ENCODE measurements at places on chromosomes 6 and 20.

DNA sequence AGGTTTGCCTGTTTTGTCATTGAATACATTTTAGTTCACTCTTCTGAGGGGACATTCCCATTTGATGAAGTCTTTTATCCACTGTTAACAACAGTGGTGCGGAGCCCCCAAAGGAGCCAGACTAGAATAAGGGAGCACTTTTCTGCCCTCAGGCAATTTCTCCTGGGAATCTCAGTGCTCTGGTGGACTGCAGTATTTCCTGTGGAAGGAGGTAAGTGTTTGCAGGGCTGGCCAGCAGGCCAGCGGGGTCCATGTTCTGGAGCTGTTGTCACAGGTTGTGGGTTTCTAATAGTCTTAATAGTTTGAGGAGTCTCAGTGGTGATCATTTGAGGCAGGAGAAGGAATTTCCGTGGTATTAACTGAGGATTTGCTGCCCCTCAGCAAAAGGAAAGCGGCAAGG is 83.5 kb downstream of the ASXL1 start:
- no peak overlapping the region for H3K4me3 ChIP-seq
- DNase-seq, result no peak
- H3K27ac ChIP-seq, result no peak overlapping the region
- H3K27me3 ChIP-seq, result no peaks in the 10 kb centered on the region
- peaks cover 28% of the 10 kb centered on the region for H3K36me3 ChIP-seq
- peaks cover 13% of the 10 kb centered on the region for H3K4me1 ChIP-seq

GRCh38 chr6:150251566-150252186 is 108.8 kb downstream of the PPP1R14C start:
- no peak overlapping the region for H3K4me3 ChIP-seq
- H3K27ac ChIP-seq, result peak overlapping the region; percentile 47
- no peaks in the 10 kb centered on the region for H3K36me3 ChIP-seq
- peaks cover 39% of the 10 kb centered on the region for H3K4me1 ChIP-seq

DNA sequence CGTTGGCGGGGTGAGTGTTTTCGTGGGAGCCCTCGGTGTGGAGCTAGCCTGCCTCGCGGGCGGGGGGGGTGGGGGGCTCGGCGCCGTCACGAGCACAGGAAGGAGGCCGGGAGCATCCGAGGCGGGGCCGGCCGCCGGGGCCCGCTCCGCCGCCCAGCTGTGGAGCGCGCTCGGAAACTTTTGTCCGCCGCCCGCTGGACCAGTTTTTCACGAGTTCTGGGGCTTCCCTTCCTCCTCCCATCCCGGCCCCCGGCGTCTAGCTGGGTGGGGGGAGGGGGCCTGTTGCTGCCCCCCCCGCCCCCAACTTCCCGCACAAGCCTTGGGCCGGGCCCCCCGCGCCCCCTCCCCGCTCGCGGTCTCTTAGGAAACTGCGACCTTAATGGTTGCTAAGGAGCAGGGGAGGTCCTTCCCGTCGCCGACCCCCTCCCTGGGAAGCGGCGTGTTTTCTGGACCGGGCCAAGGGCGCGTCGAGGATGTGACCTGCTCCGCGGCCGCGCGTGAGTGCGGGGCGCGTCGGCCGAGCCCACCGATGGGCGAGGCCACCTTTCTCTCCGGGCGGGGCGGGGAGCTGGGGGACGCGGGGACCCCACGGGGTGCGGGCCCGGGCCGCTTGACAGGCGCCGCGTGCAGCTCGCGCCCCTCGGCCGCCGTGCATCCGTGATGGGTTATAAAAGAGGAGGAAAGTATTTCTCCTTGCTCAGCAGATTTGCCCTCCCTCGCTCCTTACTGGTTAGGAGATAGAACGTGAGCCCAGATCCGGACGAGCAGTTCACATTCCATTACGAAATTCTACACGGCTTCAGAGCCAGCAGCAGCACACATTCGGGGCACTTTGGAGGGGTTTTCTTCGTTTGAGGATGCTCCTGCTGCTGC is 1.4 kb downstream of the RREB1 start:
- H3K27ac ChIP-seq, result peak overlapping the region; percentile 81
- H3K36me3 ChIP-seq, result no peaks in the 10 kb centered on the region
- H3K27me3 ChIP-seq, result no peaks in the 10 kb centered on the region
- H3K4me1 ChIP-seq, result peaks cover 37% of the 10 kb centered on the region
- peak overlapping the region; percentile 92 for H3K4me3 ChIP-seq
- peak; percentile 92 for DNase-seq

GRCh38 chr6:166751051-166751595 is 124.1 kb upstream of the RPS6KA2 start:
- no peak for DNase-seq
- no peak overlapping the region for H3K4me3 ChIP-seq
- H3K4me1 ChIP-seq, result no peaks in the 10 kb centered on the region
- no peak overlapping the region for H3K27ac ChIP-seq

- no peaks in the 10 kb centered on the region for H3K27me3 ChIP-seq
- H3K4me1 ChIP-seq, result 0 out of 2 replicates have a peak, but pooled peaks cover 8% of the 10 kb centered on the region
- H3K36me3 ChIP-seq, result no peaks in the 10 kb centered on the region
- no peak overlapping the region for H3K4me3 ChIP-seq
- H3K27ac ChIP-seq, result no peak overlapping the region
Observed at GRCh38 chr6:32889533-32889932, 35.5 kb downstream of the PSMB9 start.

DNA sequence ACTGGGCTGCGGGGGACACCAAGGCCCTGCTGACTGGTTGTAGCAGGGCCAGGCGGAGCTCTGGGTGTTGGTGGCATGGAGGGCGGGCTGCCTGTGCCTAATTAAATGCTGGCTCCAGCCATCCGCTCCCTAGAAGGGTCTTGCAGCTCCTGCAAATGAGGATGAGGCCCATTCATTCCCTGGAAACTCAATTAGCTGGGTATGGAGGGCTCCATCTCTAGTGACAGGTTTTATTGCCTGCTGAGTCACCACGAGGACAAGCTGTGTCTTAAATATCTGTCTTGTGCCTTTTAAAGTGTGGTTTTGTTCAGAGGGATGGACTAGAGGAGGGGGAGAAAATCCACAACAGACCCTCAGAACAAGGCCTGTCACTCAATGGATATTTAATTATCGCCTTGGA is 60.9 kb downstream of the SULF2 start:
- H3K4me3 ChIP-seq, result no peak overlapping the region
- no peaks in the 10 kb centered on the region for H3K4me1 ChIP-seq
- no peak overlapping the region for H3K27ac ChIP-seq
- H3K27me3 ChIP-seq, result no peaks in the 10 kb centered on the region

Data from GM23248 (cell line).